ENCODE measurements at places on chromosomes 3 and 15.

- peak; percentile 97 for DNase-seq
Observed at GRCh38 chr3:129314386-129315222, 35.9 kb downstream of the HMCES start.

DNA sequence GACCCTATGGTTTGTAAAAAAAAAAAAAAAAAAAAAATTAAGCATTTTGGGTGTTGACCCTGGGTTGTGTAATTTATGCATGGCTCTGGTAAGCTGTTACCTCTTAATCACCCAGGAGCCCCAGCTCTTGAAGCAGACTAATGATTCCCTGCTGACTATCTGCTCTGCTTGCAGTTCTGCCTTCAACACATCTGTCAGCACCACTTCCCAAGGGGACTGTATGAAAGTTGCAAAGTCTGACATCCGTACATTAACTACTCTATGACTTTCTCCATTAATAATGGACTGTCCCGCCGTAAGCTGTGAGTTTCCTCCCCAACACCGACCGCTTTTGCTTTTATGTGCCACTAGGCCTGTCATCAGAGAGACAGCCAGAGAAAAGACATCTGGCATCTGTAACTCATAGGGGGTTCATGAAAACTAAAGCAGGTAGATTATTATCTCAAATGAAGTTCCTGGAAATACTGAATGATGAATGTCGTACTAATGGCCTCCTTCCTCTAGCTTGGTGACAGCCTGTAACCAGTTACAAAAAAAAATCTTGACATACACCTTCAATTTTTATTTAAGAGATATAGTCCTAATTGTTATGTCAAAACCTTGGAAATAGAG, 271.5 kb downstream of the IL5RA start:
- DNase-seq = peak; percentile 56

DNA sequence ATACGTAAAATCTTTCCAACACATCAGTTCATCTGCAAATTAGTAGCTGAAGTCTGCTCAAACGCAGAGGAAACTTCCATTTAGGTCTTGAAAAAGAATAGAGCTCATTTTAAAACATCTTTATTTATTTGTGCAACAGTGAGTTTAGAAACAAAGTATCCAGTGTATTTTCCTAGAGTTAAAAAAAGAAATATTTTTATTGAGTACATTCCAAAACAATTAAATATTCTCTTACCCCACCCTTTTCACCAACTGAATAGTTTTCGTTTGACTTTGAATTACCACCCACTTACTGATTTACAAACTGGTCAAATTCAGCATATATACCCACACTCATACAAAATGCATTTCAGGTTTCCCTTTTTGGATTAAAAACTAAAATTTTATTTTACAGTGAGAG, 104.7 kb downstream of the ZBTB20 start:
- no peak for DNase-seq

GRCh38 chr3:171890398-171890797, 47.2 kb downstream of the TMEM212 start:
- no peak for DNase-seq

GRCh38 chr3:127015282-127016042, 32.5 kb downstream of the PLXNA1 start:
- DNase-seq = peak; percentile 95

DNA sequence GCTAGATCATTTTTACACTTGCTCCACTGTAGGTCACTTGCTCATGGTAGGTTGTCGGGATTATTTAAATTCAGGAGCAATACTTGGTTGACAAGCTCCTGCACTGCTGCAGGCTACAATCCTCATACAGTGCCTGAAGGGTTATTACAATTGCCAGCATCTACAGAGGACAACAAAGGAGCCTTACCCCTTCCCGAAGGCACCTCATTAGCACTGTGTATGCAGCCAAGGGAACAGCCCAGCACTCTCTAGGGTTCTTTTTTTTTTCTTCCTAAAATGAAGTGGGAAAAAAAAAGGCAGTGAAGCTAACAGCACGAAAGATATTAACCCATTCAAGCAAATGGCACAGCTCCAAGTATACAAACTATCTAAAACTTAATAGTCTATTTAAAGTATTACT, 142.7 kb downstream of the ULK4 start:
- no peak for DNase-seq

DNA sequence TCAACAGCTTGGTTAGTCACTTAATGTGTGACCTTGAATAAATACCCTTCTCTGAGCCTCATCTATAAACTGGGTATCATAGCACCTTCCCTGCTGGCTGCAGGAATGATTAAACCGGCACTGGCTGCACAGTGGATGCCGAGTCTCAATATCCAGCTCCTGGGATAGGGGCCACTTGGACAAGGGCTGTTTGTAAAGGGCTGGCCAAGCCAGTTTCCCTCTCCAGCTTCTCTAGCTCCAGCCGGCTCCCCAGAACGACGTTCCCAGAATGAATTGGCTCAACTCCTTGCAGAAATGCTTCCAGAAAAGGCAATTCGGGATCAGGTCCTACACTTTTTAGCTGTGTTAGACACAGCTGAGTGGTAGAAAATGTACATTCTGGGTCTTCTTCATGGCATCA, 58.8 kb downstream of the LSM3 start:
- no peak for DNase-seq
